Mesenteric fat pad (tissue), 1 donor: ENCODE measurements at places on chromosomes 3 and 15.

GRCh38 chr3:47747558-47747957 is 34.1 kb downstream of the SMARCC1 start:
- no peak for DNase-seq

GRCh38 chr3:112115161-112115739 is 17.8 kb downstream of the GCSAM start:
- DNase-seq = no peak

GRCh38 chr3:177361081-177361938 is 164.0 kb upstream of the TBL1XR1 start:
- no peak for DNase-seq

- DNase-seq = no peak
These were observed 249.9 kb downstream of the CACNA2D3 start for GRCh38 chr3:54372232-54372631.

DNA sequence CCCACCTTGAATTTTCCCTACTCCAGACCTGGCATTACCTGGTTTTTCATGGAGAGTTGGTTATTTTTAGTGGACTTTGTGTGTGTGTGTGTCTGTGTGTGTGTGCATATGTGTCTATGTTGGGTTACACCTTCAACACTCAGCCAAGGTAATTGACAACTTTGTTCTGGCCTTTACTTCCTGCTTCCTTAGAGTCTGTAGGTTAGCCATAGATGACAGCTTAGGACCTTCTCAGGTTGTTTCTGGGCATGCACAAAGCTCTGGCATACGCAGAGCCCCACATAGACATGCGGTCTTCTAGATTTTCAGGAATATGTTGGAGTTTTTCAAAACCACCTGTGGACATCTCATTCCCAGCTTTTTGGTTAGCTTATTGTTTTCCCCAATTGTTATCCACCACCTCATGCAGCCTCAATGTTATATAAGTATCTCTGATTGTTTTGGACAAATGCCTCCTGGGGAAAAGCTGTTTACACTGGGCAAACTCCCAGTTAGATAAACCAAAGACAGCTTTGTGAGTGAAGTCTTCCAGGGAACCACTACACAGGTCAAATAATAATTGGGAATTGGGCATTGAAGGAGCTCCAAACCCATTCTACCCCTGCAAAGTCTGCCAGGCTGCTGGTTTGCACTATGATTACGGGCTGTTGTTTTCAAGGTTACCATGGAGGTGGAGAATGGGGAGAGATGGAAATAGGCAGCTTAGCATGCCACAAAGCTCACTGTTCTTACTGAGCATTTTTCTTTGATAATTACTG is 201.2 kb downstream of the ADAMTSL3 start:
- no peak for DNase-seq

DNA sequence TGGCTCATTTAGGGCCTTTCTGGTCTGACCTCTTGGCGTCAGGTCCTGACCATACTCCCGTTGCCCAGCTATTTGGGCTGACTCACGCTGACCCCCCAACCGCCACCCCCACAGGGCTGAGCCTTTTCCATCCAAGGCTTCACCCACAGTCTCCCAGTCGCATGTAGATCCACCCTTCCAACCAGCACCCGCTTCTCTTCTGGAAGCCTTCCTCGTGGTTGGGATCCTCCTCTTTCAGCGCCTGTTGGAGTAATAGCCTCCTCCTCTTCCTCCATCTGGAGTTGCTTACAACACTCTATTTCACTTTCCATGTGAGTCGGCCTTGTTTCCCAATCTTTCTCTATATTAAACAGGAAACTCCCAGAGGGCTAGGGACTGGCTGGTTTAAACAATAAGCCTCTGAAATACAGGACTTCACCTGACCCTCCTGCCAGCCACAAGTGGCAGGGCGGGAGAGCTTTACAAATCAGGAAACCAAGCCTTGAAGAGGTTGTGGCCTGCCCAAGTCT is 2.1 kb upstream of the ALAS1 start:
- no peak for DNase-seq

DNA sequence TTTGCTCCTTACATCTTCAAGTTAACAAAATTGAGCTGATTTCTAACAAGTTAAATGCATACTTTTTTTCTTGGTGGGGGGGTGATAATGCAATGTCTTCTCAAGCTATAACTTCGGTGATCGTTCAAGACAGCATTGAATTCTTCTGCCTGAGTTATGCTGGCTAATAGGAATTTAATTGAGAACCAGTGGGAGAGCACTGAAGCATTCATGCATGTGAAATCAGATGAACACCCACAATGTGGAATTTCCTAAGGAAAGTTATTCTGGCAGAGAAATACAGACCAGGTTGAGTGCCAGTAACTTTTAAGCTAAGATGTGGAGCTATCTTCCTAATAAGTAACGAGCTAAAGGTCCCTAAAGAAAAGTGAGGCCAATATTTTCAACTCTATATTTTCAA is 3.0 kb downstream of the SPATA16 start:
- no peak for DNase-seq

DNA sequence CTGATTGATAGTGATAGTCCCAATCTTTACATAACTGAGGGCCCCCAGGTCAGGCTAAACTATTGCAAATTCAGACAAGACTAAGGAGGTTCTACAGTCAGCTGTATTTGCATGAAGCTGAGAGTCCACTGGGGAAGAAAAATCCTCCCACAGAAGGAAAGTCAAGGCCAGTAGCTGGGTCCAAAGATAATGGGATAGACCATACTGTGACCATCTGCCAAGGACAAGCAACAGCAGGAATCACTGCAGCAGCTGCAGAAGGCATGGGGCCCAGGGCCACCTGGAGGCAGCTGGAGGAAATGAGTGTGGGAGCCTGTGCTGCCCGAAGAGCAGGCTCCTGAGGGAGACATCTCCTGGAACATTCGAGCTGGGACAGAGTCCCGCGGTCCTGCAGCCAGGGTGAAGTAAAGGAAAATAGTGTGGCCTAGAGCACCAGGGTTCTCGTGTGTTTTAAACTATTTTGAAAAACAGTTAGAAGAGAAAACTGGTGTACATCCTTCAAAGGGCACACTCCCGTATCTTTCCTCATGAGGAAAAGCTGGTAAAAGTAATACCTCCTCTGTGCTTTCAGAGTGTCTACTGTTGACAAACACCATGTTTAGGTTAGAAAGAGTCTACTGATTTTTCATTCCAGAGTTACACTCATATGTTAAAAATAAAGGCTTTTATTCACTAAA is 13.2 kb upstream of the TMEM212 start:
- DNase-seq = no peak

GRCh38 chr3:46422617-46423016 is 15.6 kb downstream of the CCRL2 start:
- DNase-seq = no peak

GRCh38 chr3:76527773-76528172 is 512.1 kb upstream of the ROBO2 start:
- no peak for DNase-seq

DNA sequence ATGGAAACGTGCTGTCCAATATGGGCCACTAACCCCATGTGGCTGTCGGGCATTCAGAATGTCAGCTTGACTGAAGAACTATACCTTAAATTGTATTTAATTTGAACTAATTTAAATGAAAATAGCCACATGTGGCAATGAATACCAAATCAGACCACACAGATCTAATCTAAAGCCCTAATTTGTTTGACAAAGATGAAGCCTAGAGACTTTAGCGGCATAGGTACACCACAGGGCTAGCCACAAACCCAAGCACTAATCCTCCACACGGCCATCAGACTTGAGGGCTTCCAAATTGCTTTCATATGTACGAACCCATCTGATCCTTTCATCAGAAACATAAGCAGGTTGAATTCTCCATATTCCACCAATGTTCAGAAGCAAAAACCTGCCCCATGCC is 81.4 kb downstream of the SHQ1 start:
- no peak for DNase-seq

- DNase-seq = no peak
These were observed 852.6 kb downstream of the NTRK3 start for GRCh38 chr15:87403973-87404372.

DNA sequence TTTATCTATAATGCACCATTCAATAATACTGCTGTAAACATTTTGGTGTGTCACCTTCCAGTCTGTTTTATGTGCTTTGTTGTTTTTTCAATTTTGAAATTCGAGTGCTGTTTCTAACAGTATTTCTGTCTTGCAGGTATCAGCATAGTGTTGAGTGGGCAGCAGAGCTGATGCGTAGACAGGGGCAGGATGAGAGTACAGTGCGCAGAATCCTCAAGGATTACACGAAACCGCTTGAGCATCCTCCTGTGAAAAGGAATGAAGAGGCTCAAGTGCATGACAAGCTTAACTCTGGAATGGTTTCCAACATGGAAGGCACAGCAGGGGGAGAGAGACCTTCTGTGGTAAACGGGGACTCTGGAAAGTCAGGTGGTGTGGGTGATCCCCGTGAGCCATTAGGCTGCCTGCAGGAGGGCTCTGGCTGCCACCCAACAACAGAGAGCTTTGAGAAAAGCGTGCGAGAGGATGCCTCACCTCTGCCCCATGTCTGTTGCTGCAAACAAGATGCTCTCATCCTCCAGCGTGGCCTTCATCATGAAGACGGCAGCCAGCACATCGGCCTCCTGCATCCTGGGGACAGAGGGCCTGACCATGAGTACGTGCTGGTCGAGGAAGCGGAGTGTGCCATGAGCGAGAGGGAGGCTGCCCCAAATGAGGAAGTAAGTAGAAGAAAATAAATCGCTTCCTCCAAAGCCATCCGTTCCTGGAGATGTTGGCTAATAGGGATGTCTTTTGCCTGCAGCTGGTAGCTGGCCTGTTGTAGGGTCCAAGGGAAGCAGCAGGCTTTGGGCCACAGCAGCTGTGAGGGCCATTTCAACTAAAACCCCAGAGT is 19.1 kb downstream of the TSEN2 start:
- no peak for DNase-seq
